ENCODE measurements at places on chromosomes 7 and 10.

DNA sequence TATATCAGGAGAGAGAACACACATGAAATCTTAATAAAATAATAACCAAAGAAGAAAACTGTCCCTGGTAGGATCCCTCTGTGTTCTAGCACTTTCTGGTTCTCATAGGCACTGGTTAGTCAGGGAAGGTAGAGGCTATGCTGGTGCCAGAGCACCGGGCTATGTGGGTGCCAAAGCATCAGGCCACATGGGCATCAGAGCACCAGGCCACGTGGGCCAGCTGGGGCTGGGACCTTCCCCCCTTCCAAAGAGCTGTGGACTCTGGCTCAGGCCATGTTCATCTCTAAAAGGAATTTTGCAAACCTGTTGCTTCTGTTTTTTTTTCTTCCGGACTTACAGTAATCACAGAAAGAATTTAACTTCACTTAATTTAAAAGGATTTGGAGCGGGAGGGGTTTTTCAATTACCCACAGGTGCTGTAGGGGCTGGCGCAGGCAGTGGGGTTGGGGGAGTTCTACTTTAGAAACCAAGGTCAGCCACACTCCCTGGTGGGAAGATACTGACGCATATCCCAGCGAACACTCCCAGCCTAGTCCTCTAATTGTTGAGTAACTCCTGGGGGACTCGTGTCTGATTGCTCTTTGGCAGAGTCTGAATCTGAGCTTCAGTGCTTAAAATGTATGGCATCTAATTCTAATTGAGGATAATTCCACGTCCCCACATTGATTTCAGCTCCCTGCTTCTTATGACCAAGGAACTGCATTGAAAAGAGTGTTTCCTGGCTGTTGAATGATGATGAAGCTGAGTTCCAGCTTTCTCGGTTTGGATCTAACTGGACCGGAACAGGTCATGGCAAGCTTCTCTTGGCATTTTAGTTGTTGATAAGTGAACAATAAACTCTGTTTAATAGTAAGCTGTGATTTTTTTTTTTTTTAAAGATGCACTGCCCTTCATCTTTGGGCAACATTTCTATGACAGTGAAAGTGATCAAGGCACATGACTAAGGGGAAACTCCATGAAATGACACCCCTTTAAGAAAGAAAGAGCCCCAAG, 110.7 kb upstream of the FZD8 start:
- no peak for DNase-seq

DNA sequence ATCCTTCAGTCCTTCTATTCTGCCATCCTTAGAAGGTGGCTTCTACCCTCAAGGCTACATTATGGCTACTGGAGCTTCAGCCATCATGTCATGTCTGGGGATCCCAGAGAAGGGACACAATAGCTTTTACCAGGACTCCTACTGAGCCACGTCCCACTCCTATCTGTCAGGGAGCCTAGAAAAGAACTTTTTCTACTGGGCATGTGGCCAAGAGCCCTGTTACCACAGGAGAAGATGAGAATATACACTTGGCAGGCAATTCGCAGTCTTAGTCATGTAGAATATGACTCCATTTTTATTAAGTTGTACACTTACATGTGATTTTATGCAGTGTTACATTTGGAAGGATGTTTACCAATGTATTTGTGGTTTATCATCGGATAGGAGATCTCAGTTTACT, 64.6 kb upstream of the KCNMA1 start:
- no peak for DNase-seq

DNA sequence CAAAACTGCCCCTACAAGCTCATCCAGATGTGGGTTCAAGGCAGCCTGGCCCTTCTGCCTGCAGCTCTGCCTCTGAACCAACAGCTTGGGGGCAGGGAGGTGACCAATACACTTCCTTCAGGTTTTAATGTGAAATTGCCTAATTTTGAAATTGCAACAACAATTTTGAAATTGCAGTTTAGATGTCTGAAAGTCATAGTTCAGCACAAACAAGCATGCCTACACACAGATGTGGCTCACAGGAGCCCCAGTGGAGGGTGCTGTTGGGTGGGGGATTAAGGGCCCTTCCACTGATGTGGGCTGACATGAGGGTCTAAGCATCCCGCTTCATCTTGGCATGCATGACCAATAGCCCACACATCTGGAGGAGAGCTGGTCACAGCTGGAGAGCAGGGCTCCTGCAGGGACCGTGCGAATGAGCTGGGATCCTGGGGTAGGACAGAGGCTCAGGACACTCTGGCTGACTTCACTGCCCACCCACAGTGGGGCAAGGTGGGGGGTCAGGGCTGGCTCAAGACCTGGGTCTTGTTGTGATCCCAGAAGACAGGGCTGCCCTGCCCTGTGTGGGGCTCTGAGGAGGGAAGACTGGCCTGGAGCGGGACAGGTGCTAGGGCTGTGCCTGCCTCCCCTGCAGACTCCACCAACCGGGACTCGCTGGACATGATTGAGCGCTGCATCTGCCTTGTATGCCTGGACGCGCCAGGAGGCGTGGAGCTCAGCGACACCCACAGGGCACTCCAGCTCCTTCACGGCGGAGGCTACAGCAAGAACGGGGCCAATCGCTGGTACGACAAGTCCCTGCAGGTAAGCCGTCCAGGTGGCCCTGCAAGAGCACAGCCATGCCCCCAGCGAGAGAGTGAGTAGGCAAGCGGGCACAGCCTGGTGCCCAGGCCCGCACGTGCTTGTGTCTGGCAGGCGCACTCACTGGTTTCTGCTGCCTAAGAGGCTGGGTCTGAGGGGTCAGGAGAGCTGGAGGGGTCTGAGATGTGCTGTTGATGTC, 32.3 kb downstream of the CHAT start:
- no peak for DNase-seq

DNA sequence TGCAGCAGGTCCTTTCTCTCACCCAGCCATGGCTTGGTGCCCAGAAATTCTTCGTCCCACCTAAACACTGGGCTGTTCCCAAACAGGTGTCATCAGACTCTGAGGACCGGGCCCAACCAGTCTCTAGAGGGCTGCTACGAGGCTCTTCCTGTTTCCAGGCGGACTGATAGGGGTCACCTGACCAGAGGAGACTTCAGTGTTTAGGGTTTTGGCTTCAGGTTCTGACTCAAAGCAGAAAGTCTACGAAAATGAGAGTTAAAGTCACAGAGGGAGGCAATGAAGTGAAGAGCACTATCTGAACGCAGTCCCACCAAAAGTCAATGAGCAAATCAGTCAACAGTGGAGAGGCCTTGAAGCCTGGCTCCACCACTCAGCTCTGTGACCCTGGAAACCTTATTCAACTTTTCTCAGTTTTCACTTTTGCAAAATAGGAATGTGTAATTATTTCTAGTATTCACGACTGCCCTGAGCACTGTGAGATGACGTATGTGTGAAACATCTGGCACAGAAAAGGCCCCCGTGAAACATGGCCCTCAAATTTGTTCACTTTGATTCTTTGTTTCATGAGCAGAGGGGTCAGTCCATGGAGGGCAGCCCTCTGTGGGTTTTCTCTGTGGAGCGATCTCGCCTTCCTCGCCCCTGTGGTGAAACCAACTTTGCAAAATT, 189.9 kb upstream of the PDE1C start:
- DNase-seq, result peak; percentile 66

- no peak for DNase-seq
Measured at GRCh38 chr7:124915242-124915641, 14.4 kb downstream of the POT1 start.

Measured in GM12864 (cell line).